ENCODE measurements at places on chromosomes 3 and 15.

GRCh38 chr3:46059432-46059831 lies 32.1 kb upstream of the XCR1 start:
- no peak for DNase-seq

DNA sequence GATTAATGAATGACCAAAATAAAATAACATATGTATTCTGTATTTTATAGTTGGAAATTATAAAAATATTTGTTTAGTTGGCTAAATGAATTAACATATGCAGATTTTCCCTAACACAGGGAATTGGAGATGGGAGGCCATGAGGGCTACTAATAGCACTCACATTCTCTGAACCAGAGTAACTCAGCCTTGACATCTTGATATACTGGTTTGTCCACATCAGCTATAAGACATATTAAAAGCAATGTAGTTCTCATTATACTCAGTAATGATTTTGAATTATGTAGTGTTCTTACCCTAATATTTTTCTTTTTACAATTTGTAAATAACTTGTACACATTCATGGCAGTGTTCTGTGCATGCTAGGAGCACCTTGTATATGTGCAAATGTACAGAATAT lies 255.9 kb downstream of the EPHA6 start:
- DNase-seq, result no peak

DNA sequence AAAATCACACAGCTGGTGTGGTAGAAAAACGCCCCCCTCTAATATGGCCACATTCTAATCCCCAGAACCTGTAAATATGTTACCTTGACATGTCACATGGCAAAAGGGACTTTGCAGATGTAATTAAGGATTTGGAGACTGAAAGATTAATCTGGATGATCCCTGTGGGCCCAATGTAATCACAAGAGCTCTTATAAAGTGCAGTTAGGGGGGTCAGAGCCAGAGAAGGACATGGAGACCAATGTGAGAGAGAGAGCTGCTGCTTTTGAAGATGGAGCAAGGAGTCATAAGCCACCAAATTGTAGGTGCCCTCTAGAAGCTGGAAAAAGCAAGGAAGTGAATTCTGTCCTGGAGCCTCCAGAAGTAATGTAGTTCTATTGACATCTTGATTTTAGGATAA lies 152.6 kb downstream of the PEX5L start:
- no peak for DNase-seq

GRCh38 chr15:101266787-101267186 lies 10.5 kb downstream of the SELENOS start:
- no peak for DNase-seq

GRCh38 chr3:122612696-122613095 lies 35.2 kb downstream of the PARP15 start:
- DNase-seq, result no peak

- DNase-seq, result no peak
Measured at GRCh38 chr3:188309437-188310269, 155.7 kb downstream of the LPP start.

DNA sequence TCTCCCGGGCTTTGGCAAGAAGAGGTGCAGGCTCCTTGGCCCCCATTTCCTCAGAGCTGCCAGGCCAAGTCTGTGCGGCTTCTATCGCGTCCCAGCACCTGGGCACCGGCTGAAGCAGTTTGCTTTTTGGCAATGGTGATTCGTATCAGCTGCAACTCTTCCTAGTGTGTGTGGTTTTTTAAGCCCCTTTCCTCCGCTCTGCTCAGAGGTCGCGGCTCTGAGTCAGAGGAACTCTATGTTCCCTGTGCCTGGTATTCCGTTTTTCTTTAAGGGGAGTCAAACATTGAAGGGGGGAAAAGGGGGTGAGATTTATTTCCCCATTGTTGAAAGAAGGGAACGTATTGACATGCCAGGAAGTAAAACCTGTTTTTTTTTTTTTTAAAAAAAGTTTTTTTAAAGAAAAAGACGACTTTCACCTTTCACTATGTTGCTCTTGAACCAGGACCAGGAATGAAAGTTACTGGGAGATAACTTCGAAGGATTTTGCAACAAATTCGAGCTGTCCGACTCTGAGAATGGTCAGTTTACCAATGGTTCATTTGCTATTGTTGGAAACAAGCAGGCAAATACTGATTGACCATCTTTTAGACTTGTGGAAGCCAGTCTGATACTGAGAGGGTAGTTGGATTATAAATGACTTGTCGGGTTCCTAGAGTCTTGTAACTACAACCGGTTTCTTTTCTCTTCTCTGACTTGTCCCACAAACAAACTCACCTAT lies 1.1 kb downstream of the ARMC8 start:
- DNase-seq, result no peak

- DNase-seq, result no peak
Measured at GRCh38 chr15:91102546-91103330, 2.7 kb downstream of the SV2B start.

GRCh38 chr3:11651900-11652299 lies 8.2 kb upstream of the VGLL4 start:
- DNase-seq, result no peak

GRCh38 chr3:150236316-150237082 lies 171.6 kb upstream of the TSC22D2 start:
- no peak for DNase-seq

DNA sequence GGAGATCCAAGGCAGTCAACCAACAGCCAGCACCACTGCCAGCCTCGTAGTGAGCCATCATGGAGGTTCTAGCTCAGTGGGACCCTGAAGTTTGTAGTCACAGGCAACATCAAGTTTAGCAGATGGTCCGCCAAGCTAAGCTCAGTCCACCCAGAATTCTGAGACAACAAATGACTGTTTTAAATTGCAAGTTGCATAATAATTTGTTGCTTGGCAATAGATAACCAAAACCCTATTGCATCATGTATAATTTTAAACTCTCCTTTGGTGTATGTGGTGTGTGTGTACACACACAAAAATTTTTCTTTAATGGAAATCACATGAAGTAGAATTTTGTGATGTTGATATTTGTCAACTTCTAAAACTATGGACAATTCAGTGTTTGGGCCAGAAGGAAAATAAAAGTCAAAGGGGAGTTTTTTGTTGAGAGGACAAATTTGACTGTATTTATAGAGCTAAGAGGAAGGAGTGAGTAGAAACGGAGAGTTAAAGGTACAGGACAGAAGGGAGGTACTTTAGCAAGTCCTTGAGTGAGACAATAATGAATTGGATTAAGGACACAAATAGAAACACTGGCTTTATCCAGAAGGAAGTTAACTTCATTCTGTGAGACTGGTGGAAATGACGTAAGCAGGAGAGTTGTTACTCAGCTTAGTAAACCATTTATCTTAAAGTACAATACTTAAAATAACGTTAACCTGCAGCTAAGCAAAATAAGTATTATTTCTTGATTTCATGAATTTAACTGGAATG lies 83.6 kb downstream of the NCEH1 start:
- DNase-seq, result no peak

- no peak for DNase-seq
Measured at GRCh38 chr3:10442151-10442795, 63.1 kb downstream of the ATP2B2 start.

DNA sequence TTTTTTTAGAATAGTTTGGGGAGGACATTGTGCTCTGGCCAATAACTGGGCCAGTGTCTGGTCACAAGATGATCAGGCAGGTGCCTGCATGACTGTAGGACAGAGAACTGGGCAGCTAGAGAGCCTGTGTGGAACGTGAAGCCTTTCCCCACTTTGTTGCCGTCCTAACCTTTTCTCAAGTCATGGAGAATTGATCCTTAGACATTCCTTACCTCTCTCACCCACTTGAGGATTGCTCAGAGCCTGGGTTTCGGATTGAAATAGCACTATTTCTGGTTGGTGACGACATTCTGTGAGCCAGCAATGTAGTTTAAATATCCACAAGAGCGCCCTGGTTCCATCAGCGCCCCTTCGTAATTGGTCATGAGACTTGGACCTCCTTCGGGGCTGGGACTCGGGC lies 138.4 kb downstream of the IGF1R start:
- no peak for DNase-seq

GRCh38 chr3:43998836-43999727 lies 242.6 kb upstream of the TOPAZ1 start:
- no peak for DNase-seq

GRCh38 chr15:51758645-51759044 lies 7.2 kb downstream of the TMOD2 start:
- DNase-seq, result no peak

- no peak for DNase-seq
Measured at GRCh38 chr3:9884555-9885165, 4.6 kb upstream of the CIDEC start.

GRCh38 chr3:46368569-46368968 lies 2.2 kb upstream of the CCR5 start:
- peak; percentile 20 for DNase-seq

DNA sequence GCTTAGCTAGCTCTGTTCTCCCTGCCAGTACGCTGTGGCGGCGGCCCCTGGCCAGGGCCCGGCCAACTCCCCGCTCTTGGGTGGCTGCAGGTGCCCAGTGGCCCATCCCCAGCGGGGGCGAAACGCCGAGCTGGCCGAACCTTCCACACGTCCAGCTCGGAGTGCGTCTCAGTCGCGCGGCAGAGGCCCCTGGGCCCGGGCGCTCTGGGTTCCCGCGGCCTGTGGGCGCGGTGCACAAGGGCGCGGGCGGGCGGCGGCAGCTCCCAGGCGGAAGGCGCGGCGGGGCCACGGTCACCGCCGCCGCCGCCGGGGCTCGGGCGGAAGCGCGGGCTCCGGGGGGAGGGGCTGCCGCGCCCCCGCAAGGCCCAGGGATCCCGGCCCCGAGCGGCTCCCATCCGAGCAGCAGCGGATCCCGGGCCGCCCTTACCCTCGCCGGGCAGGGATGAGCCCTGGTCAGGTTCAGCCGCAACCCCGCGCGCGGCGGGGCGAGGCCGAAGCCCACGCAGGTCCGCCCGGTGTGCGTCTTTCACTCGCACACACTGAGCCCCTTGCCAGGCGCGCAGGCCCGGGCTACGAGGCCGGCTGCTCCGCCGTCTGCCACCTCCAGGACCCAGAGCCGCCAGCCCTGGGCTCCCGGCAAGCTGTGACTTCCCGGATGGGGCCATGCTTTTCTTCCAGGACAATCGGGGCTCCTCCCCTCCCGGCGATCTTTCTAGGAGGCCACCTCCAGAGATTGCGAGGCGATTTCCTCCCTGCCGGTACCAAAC lies 54.2 kb downstream of the CCDC54 start:
- DNase-seq, result no peak

- no peak for DNase-seq
Measured at GRCh38 chr3:186333256-186333655, 28.8 kb downstream of the DGKG start.

- DNase-seq, result no peak
Measured at GRCh38 chr3:110343945-110344344, 727.7 kb upstream of the NECTIN3 start.

GRCh38 chr15:74798388-74799254 lies 14.0 kb upstream of the LMAN1L start:
- no peak for DNase-seq

DNA sequence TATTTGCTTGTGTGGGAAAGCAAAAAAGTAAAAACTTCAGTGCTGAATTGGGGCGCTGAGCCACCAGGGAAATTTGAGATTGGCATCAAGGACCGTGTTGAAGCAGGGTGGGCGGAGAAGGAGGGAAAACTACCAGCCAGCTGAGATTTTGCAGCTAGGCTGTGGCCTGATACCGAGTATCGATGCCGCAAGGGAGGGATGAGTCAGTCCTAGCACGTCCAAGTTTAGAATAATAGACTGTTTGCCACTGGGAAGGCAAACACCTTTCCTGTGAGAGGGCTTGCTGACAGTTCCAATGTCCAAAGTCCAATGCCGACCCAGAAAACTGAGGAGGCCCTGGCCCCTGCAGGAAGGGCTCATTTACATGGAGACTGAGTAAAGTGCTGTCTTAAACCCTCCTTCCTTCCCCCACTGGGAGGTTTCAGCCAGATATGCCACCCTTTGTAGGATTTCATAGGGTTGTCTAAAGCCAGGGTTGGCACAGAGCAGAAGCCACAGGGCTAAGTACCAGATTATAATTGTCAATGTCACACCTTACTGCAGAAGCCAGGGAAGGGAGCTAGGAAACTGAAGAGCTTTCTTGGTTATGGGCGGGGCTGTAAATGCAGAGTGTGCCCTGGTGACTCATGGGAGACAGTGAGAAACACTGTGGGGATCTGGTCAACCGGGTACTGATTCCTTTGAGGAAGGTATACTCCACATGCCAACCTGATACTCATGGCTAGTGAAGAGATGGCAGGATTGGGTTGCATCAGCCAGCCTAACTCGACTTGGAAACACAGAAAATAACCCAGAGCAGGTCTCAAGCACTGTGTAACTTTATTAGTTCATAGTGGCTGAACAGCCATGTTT lies 28.4 kb upstream of the PIK3CB start:
- no peak for DNase-seq

DNA sequence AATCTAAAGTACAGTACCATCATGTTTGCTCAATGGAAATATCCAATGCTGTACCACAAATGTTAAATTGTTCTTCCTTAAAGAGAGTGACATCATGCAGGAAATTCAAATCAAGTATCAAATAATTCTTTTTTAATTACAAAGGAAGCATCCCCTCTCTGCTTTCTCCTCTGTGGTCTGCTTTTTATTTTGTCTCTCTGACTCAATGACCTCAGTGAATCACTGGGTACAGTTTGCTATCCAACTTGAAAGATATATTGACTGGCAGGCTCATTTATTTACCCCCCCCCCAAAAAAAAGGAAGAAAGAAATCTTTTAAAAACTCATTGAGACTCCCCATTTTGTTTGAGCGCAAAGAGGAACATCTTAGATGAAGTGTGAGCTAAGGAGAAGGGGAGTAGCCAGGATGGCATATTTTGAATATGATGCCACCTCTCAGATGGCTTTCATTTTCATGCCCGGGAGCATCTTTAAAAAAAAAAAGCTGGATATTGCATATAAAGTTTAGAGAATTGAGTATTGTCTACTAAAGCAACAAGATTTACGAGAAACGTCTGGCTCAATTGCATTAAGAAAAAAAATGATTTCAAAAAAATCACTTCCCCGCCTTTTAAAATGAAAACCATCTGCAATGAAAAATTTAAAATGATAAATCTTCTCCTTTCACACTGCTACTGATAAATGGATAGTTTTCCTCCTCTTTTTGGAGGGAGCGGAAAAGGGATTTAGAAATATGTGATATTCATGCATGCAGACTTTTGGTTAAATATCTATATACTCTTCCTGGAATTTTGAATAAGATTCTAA lies 307.1 kb upstream of the DPH6 start:
- no peak for DNase-seq

- no peak for DNase-seq
Measured at GRCh38 chr3:707041-707440, 385.8 kb upstream of the CNTN6 start.

GRCh38 chr3:71456826-71457225 lies 126.7 kb downstream of the FOXP1 start:
- no peak for DNase-seq

- DNase-seq, result no peak
Measured at GRCh38 chr3:58659051-58659675, 7.4 kb downstream of the FAM3D start.

DNA sequence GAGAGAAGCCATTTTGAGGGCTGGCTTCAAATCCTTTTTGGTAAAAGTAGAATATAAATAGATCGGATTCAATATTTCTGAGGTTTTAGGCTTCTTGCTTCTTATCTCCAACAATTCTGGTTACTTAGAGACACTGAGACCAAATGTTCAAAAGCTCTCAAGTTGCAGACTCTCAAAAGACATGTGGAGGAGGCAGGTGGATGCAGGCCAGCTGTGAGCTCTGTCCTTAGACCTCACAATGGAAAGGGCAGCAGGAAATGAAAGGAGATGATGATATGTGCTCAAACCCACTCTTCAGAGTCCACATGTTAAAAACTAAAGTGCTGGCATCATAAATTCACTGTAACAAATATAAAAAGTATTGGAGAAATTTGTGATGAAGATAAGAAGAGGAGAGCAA lies 424.9 kb upstream of the ALCAM start:
- no peak for DNase-seq

Data from stimulated activated CD8-positive, alpha-beta memory T cell treated with anti-CD3 and anti-CD28 coated beads, Interleukin-15, amount 100 ng/mL, for 1 hour (primary cell).